ENCODE measurements at places on chromosomes 11 and 22.

- no peak for DNase-seq
These were observed 58.8 kb downstream of the ENDOD1 start for GRCh38 chr11:95148406-95148805.

GRCh38 chr11:134360050-134360835 is 28.5 kb downstream of the GLB1L2 start:
- DNase-seq, result peak; percentile 70

- DNase-seq, result no peak
These were observed 46.8 kb downstream of the APIP start for GRCh38 chr11:34869425-34869824.

DNA sequence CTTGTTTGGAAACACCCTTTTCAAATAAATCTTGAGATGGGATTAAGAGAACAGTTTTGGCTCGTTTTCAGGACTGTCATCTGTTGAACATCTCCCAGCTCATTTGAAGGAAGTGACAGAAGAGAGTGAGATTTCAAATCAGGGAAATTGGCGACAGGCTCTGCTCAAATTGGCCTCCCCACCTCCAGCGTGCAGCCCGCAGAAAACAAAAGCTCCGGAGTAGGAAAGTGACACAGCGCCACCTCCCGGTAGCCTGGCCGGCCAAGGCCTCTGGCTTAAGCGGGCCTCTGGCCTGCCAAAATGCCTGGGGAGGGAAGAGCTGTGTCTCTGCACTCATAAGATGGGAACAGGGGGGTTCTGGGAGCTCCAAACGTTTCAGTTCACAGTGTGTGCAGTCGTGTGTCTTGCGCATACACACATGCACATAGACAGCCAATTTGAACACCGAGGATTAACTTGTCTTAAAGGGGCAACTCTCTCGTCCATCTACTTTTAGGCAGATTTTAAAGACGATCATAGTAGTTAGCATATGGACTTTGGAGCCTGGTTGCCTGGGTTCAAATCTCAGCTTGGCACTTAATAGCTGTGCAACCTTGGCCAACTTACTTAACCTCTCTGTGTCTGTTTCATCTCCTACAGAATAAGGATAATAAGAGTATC is 132.7 kb upstream of the RCN1 start:
- peak; percentile 48 for DNase-seq

DNA sequence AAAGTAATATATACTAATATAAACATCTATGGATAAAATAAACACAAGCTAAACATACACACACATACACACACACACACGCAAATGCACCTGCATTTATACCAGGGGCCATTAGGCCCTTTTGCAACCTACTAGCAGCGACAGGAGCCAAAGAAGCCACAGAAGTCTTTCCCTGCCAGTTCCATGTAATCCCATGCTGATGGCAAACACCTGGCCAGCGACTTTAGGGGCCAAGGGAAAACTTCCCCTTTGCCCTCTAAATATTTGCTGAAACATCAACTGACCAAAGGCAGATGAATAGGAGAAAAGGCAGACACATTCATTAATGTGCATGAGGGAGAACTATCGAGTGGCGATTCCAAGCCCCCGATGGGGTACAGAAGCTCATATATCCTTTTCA is 14.8 kb upstream of the P2RY2 start:
- DNase-seq, result no peak

- DNase-seq, result no peak
These were observed 1.1 kb downstream of the DPF2 start for GRCh38 chr11:65334696-65335295.

DNA sequence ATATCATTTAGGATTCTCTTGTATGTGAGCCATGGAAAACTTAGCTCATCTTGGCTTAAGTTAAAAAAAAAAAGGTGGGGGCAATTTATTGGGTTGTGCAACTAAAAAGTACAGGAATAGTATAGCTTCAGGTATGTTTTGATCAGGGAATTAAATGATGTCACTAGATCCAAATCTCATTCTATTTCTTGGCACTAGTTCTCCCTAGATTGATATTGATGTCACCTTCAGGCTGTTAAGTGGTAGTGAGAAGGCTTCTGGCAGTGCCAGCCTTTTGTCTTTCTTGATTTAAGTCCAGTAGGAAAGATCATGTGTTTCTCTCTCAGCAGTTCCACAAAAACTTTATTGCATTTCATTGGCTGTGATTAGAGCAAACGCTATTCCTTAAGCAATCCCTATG is 65.0 kb upstream of the ZBED5 start:
- no peak for DNase-seq

DNA sequence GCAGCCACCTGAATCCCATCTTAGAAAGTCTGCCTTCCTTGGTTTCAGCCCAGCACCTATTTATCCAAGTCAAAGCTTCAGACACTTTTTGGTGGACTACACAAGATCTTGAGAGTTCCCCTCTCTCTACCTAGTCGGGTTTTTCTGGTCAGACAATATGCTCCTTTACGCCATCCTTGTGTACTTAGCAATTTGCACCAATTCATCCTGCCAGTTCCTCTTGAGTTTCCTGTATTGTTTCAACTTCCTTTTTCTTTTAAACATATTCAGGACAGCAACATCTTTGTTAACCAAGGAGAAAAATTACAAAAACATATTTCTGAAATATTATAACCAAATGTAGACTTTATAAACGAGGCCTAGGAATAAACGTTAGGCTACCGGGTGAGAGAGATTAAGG is 368.2 kb upstream of the CADM1 start:
- DNase-seq, result no peak

- DNase-seq, result no peak
These were observed 11.2 kb downstream of the SLC25A1 start for GRCh38 chr22:19167106-19167869.

DNA sequence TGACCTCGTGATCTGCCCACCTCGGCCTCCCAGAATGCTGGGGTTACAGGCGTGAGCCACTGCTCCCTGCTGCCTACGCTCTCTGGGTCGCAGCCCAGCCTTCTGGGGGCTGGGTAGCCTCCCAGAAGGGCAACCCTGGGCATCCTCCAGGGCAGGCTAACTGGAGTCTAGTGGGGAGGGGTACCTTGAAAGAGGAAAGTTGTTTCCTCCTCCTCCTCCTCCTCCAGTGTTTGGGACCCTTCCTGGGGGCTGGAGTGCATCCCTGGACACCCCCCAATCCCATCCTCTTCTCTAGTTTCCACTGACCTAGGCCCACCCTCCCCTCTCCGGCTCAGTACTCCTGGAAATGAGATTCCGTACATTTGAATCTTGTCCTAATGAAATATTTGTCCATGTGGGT is 1.3 kb downstream of the PNPLA3 start:
- DNase-seq, result no peak

DNA sequence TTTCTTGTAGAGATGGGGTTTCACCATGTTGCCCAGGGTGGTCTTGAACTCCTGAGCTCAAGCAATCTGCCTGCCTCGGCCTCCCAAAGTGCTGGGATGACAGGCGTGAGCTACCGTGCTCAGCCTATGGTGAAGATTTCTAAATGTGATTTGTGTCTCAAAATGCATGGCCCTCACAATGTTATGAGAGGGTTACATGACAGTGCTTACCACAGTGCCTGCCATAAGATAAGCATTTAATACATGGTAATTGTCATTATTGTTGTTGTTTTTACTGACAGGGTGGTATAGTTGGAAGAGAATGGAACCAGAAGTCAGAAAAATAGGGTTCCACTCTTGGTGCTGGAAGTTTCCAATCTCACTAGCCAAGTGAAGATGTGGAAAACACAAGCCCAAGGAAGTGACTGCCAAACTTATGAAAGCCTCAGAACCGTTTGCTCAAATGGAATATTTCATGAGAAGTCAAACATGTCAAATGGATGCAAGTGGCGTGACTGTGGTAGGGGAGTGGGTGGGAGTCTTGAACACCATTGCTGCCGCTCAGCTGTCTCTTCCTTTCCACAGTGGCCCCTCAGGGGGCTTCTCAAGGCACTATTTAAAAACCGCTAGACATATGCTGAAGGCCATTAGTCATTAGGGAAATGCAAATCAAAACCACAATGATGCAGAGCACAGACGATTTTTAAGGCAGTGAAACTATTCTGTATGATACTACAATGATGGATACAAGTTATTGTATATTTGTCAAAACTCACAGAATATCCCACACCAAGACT is 29.1 kb upstream of the LMO2 start:
- peak; percentile 40 for DNase-seq

DNA sequence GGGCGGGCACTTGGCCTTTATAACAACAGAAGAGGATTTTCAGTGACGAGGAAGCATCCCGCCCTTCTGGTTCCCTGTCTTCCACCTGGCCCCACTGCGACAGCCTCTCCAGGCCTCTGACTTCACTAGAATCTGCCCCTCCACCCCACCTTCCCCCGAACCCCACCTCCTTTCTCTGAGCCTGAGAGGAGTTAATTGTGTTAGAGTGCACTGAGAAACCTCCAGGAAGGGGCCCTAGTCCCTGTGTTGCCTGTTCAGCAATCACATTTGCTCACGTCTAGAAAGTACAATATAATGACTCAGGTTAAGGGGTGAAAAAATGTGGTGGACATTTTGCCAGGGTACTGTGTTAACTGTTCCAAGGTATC is 38.8 kb downstream of the PTPRJ start:
- peak; percentile 55 for DNase-seq

- no peak for DNase-seq
These were observed 1.6 kb downstream of the HNRNPUL2 start for GRCh38 chr11:62725646-62726045.

- DNase-seq, result no peak
These were observed 32.0 kb downstream of the POU2AF3 start for GRCh38 chr11:111330234-111330893.

GRCh38 chr11:93099806-93100205 is 98.0 kb downstream of the SLC36A4 start:
- no peak for DNase-seq

- no peak for DNase-seq
These were observed 16.7 kb downstream of the KREMEN1 start for GRCh38 chr22:29089507-29089906.

DNA sequence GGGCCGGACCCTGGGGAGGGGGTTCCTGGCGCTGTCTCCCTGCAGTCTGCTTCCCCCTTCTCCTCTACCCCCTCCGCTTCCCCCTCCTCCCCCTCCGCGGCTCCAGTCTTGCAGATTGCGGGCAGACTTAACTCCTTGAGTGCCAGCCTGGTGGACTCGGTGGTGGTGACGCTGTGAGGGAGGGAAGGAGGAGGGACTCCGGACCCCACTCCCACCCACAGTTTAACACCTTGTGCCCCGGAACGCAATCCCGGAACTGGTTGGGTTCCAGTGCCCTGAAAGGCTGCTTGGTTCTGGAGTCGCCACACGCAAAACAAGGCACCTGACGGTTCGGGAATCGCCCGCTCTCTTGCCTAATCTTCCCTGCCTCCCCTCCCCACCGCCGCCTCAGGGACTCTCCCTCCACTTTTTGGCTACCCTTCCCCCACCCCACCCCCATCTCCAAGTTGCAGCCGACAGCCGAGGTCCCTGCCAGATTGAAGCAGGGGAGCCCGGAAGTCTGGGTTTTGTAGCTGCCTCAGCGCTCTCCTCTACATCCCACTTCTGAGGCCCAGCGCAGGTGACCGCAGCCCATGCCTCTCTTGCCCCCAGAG is 3.9 kb upstream of the BCL9L start:
- peak; percentile 85 for DNase-seq

All from CD4-positive, alpha-beta T cell treated with Interleukin-4 for 1 hour (primary cell).